HEK293T (cell line): ENCODE measurements at places on chromosomes 11 and 22.

DNA sequence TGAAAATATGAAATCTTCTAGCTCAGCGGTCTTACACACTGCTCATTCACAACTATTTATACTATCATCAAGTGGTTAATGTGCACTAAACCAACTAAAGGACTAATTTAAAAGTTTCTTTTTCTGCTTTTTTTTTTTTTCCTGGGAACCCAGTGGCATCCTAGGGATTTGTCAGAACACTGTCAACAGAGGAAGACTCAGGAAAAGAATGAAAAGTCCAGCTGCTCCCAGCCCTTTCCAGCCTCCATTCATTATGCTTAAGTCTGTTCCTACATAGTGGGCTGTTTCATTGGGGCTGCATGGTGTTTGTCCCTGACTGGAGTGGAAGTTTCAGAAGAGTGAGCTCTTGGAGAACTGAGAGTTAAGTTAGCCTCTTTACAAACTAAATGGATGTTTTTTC, 391.1 kb downstream of the AASDHPPT start:
- no peak for DNase-seq

- DNase-seq: no peak
These were observed 234.8 kb downstream of the CASP12 start for GRCh38 chr11:104663190-104664140.

GRCh38 chr11:126723665-126724045, 276.9 kb downstream of the KIRREL3 start:
- DNase-seq: no peak

DNA sequence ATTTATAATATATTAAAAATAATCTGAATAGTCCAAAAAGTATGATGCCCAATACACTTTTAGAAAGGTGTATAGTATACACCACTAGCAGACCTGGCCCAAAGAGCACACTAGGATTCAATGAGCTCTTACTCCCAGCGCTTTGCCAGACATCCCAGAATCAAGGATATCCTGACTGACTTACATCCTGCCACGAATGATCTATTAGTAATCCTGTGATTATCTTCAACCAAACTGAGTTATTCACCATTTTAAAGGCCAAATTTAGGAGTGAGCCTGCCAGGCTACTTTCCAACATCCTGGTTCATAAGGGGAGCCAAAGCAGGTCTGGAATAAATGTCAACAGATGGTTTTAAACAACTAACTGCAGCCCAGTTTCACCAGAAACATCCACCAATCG, 60.8 kb upstream of the FAM181B start:
- no peak for DNase-seq

GRCh38 chr11:59216641-59217564, 4.2 kb upstream of the MPEG1 start:
- DNase-seq: no peak

- no peak for DNase-seq
These were observed 366.8 kb downstream of the SHANK2 start for GRCh38 chr11:70885281-70886231.

- no peak for DNase-seq
These were observed 340.4 kb upstream of the NCAM1 start for GRCh38 chr11:112620621-112621394.

- DNase-seq: no peak
These were observed 8.9 kb downstream of the OLFML1 start for GRCh38 chr11:7494086-7494745.

DNA sequence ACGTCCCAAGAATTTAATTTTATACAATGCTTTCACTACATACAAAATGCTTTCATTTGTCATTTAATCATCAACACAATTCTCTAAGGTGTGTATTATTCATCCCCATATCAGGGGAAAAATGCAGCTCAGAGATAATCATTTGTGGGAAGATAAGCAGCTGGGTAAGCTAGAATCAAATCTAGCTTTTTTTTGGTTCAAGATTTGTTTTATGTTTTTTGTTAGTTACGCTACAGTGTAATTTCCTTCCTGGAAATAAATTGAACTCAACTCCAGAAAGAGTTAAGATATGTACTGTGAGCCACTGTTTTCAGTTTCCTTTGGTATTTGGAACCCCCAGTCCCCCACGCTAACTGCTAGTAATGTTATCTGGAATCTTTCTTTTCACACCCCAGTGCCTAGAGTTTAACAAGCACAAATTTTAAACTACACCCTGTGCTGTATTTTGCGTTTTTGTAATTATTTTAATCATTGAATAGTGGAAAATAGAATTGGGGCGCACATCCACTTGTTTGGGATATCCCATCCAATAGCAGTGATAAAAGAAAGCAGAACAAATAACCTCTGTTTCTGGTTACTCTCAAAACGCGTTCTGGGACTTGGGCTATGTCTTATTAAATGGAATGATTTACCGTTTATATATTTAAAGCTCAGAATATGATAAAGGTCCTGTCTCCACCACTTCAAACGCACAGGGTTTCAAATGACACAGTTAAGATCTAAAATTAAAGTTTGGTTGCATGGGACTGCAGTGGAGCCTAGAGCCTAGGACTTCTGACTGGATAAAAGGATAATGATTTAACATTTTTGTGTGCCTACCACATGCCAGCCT, 2.1 kb upstream of the HSPA8 start:
- DNase-seq: no peak

- no peak for DNase-seq
These were observed 394.3 kb downstream of the TMEM135 start for GRCh38 chr11:87432022-87432421.

GRCh38 chr11:16603245-16603644, 135.2 kb upstream of the C11orf58 start:
- peak; percentile 10 for DNase-seq

DNA sequence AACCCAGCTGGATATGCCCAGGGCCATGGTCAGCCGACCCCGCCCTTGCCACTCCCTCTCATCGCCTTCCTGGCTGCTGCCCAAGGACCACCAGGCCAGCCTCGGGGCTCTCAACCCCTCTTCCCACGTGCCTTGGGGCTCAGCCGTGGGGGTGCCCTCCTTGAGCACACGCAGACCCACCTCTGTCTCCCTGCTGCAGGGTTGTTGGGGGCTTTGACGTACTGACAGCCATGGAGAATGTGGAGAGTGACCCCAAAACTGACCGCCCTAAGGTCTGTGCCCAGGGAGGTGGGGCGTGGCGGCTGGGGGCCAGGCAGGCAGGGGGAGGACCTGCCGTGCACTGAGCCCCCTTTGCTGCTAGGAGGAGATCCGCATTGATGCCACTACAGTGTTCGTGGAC, 28.6 kb downstream of the PPIL2 start:
- DNase-seq: no peak

GRCh38 chr11:68053117-68053516, 14.3 kb downstream of the TCIRG1 start:
- no peak for DNase-seq

- DNase-seq: no peak
These were observed 48.7 kb upstream of the EP300 start for GRCh38 chr22:41043722-41044121.

DNA sequence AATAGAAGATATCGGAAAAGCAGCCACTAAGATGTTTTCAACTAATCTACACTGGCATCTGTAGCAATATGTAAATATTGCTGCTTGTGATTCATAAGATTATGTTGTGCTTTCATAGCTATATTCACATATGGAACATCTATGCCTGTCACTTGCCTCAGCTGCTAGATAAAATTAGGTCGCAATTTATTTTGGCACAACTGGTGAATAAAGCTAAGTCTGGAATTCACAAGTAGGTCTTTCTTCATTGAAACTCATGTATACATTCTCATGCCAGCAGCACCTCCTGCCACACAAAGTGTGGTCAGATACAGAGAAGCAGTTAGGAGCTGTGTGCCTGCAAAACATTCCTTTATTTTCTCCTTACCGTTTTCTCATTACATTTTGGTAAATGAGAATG, 543.3 kb upstream of the CHORDC1 start:
- no peak for DNase-seq

DNA sequence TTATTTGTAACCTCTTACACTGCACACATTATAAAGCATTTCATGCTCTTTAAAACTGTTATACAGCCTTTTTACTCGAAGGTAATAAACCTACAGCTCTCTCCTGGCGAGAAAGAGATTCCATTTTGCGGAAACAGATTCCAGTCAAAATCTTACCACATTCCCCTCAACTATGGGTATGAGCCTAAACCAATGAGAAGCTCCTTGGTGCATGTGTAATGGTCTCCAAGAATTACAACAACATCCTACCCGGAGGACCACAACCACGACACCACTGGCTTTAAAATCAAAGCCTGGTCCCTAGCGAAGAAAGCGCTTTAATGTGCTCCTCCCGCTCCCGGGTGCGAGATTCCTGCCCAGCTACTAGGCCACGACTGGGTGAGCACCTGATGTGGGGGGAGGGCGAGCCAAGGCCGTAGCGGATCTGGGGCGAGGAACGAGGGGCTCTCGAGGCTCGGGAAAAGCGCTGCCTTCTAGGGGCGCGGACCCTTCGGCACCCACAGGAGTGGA, 821 bp downstream of the CELF1 start:
- no peak for DNase-seq

DNA sequence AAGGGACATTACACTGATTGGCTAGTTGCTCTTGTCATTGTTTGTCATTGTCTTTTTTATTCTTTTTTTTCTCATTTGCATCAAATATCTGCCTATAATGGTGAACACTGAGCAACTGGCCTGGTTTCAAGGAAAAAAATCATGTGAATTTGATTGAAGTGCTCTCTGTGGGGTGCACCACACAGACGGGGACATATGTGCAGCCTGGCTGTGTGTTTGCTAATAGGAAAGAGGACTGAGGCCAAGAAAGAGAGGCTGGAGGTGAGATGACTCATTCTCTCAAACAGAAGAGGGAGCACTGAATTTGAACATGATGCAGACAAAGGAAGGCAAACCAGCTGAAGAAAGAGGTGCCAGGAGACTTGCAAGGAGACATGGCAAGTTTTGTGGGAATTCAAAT, 684.9 kb upstream of the CCDC90B start:
- DNase-seq: no peak

- DNase-seq: no peak
These were observed 69.9 kb upstream of the CHRM4 start for GRCh38 chr11:46461461-46461927.

DNA sequence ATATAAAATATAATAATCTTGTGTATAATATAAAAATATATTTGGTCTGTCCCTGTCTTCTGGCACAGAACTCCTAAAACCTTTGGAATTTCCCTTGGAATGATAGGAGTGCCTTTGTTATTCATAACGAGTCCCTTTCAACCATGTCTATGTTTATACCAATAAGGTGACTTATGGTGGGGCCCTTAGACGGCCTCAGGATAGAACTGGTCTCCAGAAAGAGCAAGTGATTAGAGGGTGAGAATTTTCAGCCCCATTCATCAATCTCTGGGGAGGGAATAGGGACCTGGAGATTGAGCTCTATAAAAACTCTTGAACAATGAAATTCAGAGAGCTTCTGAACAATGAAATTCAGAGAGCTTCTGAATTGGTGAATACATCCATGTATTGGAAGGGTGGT, 18.4 kb upstream of the PICALM start:
- DNase-seq: no peak

- no peak for DNase-seq
These were observed 3.1 kb downstream of the SYT9 start for GRCh38 chr11:7254731-7255291.

- DNase-seq: no peak
These were observed 49.3 kb downstream of the WNT11 start for GRCh38 chr11:76156971-76157427.

DNA sequence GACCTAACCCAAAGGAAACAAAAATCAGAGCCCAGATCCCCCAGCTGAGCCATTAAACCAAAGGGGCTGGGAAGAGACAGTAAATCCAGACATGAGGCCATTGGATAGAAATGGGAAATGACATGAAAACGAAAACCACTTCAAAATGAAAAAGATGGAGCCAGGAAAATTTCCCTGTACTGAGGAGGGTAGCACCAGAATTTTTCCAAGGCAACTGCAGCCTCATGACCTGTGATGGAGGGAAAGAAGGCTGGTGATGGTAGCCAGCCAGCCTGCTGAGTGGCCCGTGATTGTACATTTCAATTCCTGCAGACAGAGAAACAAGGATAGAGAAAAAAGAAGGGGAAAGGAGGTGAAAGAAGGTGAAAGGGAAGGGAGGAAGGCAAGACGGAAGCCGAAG, 268.4 kb upstream of the PLET1 start:
- DNase-seq: no peak

DNA sequence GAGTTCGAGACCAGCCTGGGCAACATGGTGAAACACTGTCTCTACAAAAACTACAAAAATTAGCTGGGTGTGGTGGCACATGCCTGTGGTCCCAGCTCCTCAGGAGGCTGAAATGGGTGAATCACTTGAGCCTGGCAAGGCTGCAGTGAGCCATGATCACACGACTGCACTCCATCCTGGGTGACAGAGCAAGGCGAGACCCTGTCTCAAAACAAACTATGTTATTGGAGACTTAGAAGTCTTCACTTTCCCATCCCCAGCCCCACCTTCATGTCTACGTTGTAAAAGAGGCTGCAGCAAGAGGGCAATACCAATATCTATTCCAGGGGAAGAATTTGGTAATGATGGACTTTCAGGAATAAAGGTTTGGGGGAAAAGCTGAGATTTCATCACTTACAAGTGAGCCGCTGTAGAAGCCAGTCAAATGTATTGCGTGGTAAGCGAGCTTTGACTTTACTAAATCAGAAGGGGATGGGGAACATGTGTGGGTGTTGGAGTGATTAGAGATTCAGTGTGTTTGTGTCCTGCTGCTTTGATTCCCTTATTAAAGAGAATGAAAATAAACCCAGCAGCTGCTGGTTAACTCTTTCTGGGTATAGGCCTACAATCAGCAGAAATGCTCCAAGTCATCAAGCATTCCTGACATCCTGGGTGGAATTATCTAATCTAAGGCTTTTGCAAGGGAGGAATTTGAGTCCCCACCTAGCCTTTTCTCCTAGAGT, 53.7 kb downstream of the UBASH3B start:
- DNase-seq: no peak

DNA sequence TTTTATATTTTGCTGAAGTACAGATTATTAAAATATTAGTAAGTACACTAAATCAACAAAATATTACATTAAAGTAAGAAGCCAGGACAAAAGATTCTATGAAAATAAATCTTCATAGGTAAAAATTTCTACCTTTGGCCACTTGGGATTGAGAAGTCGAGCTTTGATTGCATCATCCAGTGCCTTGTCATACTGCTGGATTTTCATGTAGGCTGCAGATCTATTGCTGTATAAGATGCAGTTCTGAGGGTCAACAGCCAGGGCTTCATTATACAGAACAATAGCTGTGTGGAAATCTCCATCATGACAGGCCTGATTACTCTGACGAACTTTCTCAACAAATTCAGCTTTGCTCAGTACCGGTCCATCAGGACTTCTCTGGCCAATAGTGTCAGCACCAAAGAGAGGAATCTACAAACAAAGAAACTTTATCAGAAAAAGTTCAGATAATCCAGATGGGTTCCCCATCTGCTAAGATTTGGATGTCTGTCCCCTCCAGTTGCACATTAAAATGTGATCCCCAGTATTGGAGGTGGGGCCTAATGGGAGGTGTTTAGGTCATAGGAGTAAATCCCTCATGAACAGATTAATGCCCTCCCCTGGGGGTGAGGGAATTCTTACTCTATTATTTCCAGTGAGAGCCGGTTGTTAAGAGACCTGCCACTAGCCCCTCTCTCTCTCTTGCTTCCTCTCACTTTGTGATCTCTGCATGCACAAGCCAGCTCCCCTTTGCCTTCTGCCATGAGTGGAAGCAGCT, 50.0 kb downstream of the TTC28 start:
- DNase-seq: peak; percentile 34
